ENCODE measurements at places on chromosomes 6 and 20.
A peak's percentile ranks its signal among the peaks of the same experiment; 100 is the strongest.

GRCh38 chr6:20242397-20242796 is 30.1 kb upstream of the MBOAT1 start:
- no peak for DNase-seq

DNA sequence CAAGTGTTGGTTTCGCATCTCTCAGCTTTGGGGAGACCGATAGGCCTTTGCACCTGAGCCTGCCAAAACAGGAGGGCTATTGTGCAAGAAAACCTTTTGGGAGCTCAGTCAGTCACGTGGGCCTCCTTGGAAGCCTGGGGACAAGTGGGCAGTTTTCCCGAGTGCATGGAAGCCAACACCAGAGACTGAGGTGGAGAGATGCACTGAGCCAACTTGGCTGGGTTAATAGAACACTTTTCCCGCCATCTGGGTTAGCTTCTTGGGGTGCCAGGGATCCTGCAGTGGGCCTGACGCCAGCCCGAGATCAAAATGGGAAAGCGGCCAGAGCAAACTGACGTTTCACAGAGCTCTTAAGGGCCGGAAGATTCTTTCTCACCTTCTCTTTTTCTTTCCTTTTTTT is 2.8 kb upstream of the OOEP start:
- no peak for DNase-seq

GRCh38 chr20:54207053-54207742 is 689 bp upstream of the PFDN4 start:
- DNase-seq = no peak

- DNase-seq = no peak
These were observed 7.6 kb upstream of the KCNK16 start for GRCh38 chr6:39330057-39330456.

DNA sequence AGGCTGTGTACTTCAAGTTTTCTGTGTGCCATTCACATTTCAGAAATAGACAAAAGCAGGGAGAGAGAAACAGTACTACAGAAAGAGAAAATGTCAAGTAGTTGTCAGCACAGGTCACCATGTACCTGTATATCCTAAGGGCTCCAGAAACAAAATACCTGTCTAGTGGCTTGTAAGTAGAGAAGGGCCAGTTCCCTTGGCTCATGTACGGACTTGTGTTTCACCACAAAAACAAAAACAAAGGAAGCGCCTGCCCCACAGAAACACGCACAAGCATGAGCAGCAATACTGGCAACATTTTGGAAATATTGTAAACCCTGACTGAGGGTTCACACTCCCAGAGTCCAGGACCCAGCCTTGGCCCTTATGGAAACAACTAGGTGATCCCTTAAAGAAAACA is 44.3 kb downstream of the CNKSR3 start:
- DNase-seq = no peak

DNA sequence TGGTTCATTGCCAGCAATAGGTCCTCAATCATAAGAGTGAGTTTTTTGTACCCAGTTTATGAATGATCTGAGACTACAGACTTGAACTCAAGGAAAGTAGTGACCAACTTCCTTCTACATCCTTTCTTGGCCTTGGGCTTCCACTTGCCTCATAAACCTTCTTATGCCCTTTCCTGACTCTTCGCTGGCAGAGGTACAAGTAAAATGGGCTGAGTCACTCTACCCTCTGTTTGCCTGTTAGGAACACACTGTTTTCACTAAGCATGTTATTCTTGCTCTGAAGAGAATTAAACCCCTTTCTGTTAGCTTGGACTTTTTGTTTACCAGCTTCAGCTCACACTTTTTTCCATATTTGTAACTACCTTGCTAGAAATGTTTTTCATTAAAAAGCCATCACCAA is 74.4 kb downstream of the PKHD1 start:
- no peak for DNase-seq

GRCh38 chr6:146546443-146547043 is 2.9 kb downstream of the RAB32 start:
- no peak for DNase-seq

DNA sequence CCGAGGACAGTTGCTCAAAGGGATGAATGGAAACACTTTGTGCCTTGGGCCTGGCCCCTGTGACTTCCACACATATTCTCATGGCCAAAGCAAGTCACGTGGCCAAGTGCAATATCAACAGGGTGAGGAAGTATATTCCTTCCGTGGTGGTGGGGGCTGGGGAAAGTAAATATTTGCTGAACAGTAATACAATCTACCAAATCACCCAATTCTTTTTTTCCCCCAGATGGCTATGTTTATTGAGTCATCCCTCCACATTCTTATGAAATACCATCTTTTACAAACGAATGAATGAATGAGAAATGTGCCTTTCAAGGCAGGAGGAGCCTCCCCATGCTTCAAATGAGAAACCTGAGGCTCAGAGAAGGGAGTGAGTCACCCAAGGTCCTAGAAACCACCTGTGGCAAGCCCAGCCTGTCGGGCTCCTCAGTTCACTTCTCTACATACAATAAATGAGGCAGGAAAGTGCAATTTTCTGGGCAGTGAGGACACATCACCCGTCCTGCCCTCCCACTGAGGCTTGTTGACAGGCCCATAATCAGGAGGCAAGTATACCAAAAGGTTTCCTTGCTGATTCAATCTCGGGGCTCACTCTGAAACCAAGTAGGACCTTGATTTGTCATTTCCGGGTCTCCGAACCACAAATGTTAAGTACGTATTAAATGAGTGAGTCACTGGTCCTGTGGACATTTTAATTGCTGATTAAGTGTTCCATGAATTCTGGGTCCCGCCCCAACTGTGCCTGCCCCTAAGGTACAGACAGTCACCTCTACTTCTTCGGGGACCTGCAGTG is 25.3 kb upstream of the TOP1 start:
- peak; percentile 84 for DNase-seq

DNA sequence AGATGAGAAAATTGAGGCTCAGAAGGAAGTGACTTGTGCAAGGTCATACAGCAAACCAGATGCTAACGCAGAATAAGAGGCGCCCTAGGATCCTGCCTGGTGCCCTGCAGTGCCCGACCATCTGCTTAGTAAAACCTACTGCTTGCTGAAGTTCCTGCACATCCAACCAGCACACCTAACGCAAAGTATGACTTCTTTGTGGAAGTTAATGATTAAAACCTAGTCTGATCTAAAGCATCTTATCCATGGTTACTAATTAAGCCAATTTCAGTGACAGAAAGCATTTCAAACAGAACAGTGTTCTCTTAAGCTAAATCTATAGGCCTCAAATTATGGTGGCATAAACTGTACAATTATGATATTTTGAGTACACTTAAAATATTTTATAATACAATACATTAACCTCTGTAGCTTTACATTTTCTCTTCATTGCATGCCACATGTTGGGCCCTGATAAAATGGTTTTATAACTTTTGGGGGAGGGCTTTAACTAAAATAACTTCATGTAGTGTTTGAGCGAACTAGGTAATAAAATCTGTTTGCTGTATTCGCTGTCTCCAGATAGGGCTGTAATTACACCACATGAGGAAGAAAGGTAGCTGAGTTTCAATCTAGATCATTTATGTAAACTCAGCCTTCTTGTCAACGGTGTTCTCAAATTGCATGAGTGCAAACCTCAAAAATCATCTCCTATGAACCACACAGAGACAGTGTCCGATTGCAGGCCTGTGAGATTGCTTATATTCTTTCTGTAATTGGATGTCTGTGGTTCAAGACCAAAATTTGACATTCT is 37.5 kb upstream of the BEND3 start:
- DNase-seq = no peak

DNA sequence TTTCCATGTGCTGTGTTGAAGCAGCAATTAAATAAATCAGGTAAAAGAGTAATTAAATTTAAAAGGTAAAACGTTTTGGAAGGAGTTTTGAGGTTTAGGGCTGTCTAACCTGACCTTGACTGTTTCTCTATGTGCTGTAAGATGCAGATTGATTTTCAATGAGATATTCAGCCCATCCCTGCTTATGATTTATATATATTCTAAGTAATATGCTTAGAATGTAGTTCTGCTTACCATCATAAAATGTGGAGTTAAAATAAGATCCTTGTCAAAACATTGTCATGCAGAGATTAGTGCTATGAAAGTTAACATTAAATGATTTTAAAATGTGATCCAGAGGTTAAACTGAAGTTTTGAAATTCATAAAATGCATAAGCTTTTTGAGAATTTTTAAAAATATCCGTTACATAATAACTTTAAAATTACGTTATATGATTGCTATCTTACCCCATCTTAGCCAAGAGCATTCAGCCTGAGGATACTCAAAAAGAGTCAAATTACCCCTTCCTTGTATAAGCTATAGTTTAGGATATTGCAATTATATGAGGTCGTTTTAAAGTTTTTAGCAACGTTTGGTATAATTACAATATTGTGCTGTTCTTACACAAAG is 122.5 kb downstream of the MTHFD1L start:
- no peak for DNase-seq

DNA sequence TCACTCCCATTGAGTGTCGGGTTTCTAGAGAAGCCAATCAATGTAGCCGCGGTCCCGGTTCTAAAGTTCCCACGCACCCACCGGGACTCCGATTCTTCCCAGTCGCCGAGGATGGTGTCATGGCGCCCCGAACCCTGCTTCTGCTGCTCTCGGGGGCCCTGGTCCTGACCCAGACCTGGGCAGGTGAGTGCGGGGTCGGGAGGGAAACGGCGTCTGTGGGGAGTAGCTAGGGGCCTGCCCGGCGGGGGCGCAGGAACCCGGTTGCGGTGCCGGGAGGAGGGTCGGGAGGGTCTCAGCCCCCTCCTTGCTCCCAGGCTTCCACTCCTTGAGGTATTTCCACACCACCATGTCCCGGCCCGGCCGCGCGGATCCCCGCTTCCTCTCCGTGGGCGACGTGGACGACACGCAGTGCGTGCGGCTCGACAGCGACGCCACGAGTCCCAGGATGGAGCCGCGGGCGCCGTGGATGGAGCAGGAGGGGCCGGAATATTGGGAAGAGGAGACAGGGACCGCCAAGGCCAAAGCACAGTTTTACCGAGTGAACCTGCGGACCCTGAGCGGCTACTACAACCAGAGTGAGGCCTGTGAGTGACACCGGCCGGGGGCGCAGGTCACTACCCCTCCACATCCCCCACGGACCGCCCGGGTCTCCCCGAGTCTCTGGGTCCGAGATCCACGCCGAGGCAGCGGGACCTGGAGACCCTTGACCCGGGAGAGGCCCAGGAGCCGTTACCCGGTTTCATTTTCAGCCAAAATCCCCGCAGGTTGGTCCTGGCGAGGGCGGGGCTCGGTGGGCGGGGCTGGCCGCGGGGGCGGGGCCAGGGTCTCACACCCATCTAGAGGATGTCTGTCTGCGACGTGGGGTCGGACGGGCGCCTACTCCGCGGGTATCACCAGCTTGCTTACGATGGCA is 35.2 kb upstream of the HLA-G start:
- DNase-seq = peak; percentile 89

GRCh38 chr6:170188571-170189001 is 102.3 kb downstream of the DLL1 start:
- DNase-seq = peak; percentile 47

- no peak for DNase-seq
These were observed 731.6 kb upstream of the MMS22L start for GRCh38 chr6:98014442-98015201.

DNA sequence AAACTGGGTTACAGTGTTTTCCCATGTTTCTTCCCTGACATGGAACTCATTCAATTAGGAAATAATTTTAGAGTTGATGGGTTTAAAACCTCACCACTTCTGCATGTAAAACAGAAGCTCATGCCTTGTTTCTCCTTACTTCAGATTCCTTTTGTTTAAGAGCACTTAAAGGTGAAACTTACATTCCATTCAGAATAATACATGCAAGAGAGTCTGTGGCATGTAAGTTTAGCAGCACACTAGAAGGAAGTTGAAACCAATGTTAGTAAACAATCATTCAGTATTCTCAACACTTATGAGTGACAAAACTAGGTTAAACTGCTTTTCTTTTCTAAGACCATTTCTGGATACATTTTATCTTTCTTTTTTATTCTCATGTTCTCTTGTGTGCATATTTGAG is 495.6 kb upstream of the PTCHD4 start:
- no peak for DNase-seq

- DNase-seq = no peak
These were observed 164.1 kb upstream of the CHD6 start for GRCh38 chr20:41782255-41782654.

DNA sequence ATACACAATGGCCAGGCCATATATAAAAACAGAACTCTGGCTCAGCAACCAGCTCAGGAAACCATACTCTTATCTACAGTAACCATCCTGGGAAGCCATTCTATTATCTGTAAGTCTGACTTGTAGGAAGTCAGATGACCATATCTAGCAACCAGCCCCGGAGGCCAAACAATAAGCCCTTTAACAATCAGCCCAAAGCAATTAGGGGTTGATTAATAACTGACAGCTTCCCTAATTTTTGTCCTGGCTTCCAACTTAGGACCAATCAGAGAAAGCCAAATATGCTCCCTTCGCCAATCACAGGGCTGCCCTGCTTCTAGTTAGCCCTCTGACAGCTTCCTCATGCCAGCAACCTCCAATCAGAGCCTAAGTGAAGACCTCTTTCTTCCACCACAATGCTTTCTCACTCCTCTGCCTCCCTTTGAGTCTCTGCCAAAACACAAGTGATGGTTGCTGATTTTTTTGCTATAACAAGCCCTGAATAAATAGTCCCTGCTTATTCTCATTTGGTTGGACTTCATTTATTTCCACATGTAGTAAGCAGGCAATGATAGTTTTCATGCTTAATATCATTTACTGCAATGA is 37.8 kb upstream of the STXBP5 start:
- no peak for DNase-seq

DNA sequence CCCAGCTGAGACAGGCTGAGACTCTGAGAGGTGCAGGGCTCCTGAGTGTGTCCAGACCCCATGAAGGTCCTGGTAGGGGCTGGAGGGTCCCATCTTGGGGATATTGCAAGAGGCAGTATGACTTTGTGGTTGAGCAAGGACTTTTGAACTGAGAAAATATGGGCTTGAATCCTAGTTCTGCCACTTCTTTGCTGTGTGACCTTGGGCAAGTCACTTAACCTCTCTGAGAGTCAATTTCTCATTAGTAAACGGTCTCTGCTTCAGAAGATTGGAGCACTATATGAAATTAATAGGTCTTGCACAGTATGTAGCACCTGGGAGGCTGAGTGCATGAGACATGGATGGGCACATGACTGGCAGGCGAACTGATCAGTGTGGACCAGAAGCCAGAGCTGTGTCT is 42.7 kb downstream of the TFEB start:
- no peak for DNase-seq

DNA sequence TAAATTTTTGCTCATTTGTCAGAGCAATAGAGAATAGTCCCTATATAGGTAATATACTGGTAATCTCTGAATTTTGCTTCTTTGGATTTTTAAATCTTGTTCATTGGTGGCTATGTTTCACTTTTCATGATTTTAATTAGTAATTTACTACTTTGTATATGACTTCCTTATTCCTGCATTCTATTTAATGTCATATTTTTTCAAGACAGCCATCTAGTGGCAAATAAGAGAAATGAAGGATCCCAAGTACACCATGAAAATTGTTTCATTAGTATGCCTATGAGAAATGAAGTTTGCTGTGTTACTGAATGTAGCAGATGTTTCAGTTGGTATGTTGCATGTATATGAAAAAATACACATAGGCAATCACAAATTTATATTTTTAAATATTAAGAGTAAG is 82.4 kb downstream of the ZNF292 start:
- no peak for DNase-seq

- no peak for DNase-seq
These were observed 430.3 kb upstream of the SULF2 start for GRCh38 chr20:48215536-48215935.

Data from activated CD8-positive, alpha-beta memory T cell treated with anti-CD3 and anti-CD28 coated beads for 24 hours (primary cell).